Adrenal gland (tissue), 19 donors: ENCODE measurements at places on chromosomes 2 and 18. TPM values are rescaled to one million over a fixed set of nuclear protein-coding genes. Genes with fewer than 3 reads are reported as not detected.

The PAIP2B gene
- 0.54 TPM for total RNA-seq

The CPLX4 gene
- not detected for total RNA-seq

GRCh38 chr2:141490886-141491285 is 639.9 kb downstream of the LRP1B start:
- H3K4me1 ChIP-seq = no peaks in the 10 kb centered on the region
- no peak for DNase-seq
- no peak overlapping the region for H3K27ac ChIP-seq
- H3K36me3 ChIP-seq = no peaks in the 10 kb centered on the region

DNA sequence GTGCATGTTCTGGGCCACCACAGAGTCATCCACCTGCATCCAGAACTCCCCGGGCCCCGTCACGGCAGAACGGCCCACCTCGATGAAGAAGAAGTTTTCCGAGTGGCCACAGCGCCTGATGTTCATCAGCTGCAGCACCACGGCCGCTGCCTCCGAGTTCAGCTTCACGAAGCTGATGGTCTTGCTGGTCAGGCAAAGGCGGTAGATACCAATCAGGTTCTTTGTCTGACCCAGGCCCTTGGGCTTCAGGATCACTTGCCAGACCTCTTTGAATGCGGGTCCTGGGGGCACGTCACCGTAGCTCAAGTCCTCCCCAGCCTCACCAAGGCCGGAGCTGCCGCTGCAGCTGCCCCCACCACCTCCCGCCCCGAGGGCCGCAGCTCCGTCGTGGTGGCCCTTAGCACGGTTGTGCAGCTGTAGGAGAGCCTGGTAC is 1.6 kb downstream of the IRS1 start:
- no peak for DNase-seq
- peak overlapping the region; percentile 86 for H3K4me3 ChIP-seq
- H3K27ac ChIP-seq = peak overlapping the region; percentile 94
- no peaks in the 10 kb centered on the region for H3K27me3 ChIP-seq
- no peaks in the 10 kb centered on the region for H3K36me3 ChIP-seq

GRCh38 chr2:101751875-101752619 is 54.5 kb downstream of the MAP4K4 start:
- H3K27me3 ChIP-seq = no peaks in the 10 kb centered on the region
- H3K27ac ChIP-seq = no peak overlapping the region
- H3K4me1 ChIP-seq = peaks cover 7% of the 10 kb centered on the region
- H3K36me3 ChIP-seq = no peaks in the 10 kb centered on the region

- H3K4me1 ChIP-seq = no peaks in the 10 kb centered on the region
- no peak overlapping the region for H3K27ac ChIP-seq
- no peak overlapping the region for H3K4me3 ChIP-seq
- no peaks in the 10 kb centered on the region for H3K36me3 ChIP-seq
- DNase-seq = no peak
Measured at GRCh38 chr2:178359192-178359912, 91.6 kb downstream of the PRKRA start.

DNA sequence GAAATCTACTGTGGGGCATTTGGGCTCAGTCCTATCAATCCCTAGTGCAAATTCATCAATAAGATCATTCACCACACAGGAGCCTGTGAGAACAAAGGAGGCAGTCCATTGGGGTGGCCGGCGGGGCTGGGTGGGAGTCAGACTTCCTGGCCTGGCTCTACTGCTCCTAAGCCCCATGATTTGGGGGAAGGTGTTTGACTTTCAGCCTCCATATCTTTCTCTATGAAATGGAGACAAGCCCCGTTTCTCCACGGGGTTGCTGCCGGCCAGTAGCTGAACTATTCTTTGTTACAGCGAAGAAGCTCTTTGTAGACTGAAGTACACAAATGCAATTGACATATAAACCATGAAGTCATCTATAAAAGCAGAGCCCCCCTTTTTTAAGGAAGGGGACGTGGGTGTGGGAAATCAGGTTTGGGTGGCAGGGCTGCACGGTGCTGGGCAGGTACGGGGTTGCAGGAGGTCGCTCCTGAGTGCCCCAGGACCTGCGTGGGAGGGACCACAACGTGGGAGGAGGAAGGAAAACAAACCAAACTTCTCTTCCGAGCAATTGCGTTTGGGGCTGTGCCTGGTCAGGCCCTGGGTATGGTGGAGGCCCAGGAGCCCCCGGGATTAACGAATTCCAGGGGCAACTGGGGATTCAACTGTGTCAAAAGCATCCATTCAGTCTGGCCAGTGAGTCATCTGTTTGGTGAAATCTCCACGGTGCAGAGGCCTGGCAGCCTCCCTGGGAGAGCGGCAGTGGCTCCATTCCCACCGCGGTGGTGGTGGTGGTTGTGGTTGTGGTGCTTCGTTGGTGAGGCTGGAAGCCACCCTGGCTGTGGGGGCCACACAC is 18.2 kb downstream of the FBLN7 start:
- H3K4me3 ChIP-seq = no peak overlapping the region
- no peaks in the 10 kb centered on the region for H3K4me1 ChIP-seq
- H3K27me3 ChIP-seq = no peaks in the 10 kb centered on the region
- no peak overlapping the region for H3K27ac ChIP-seq

- H3K27ac ChIP-seq = no peak overlapping the region
- no peaks in the 10 kb centered on the region for H3K27me3 ChIP-seq
- peaks cover 3% of the 10 kb centered on the region for H3K36me3 ChIP-seq
Measured at GRCh38 chr2:106124905-106125549, 69.1 kb downstream of the UXS1 start.

GRCh38 chr2:201264472-201265173 is 4.3 kb downstream of the CASP8 start:
- H3K27ac ChIP-seq = no peak overlapping the region
- no peak for DNase-seq
- H3K36me3 ChIP-seq = no peaks in the 10 kb centered on the region
- H3K4me1 ChIP-seq = peaks cover 21% of the 10 kb centered on the region
